Type B pancreatic cell (in vitro differentiated cells): ENCODE measurements at places on chromosomes 1 and 21.

DNA sequence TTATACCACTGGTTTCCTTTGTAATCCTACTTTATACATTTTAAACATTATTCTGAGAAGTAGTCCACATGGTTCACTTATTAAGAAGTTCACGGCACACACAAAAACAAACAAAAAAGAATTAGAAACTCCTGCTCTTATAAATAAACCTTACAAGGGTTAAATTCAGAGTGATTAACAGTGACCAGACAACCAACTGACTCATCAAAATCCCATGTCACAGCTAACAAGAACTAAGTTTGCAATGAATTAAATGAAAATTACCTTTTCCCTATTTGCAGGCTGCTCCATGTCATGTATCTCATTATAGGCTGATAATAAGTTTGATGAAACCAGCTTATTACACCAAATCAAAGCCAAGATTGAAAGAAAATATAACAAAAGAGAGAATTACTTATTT lies 77.5 kb downstream of the PUM1 start:
- DNase-seq: no peak

GRCh38 chr1:228407106-228408040 lies 738 bp upstream of the TRIM11 start:
- no peak for DNase-seq

DNA sequence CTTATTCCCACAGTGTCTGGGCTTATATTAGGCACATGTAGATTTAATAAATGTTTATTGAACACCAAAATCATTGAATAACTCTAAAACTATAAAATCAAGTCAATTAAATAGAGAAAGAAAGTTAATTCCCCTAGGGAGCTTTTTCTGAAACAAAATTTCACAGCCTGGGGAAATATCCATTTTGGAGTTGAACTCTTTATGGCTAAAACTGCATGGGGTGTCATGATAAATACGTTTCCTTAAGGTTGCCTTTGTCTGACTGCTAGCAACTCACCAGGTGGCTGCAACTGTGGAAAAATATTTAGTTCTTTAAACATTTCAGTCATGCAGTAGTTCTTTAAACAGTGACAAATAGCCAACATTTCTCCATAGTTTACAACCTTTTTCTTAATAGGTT lies 496.1 kb downstream of the LRRIQ3 start:
- no peak for DNase-seq

DNA sequence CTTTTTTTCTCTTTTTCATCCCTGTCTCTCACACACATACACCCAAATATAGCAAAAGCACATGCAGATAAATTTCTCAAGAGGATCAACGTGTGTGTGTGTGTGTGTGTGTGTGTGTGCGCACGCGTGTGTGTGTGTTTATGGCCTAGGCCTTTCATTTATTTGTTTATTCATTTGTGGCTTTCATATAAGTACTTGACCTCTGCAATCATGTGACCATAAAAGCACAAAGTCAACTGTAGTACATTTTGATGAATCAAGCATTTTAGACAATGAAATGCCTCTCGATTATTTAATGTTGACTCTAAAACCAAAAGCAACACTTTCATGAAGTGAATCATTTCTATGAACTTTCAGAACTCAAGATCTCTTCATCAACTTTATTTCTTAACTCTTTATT lies 194.1 kb upstream of the ADGRL2 start:
- DNase-seq: no peak

GRCh38 chr1:182786223-182786994 lies 3.2 kb upstream of the NPL start:
- DNase-seq: no peak

DNA sequence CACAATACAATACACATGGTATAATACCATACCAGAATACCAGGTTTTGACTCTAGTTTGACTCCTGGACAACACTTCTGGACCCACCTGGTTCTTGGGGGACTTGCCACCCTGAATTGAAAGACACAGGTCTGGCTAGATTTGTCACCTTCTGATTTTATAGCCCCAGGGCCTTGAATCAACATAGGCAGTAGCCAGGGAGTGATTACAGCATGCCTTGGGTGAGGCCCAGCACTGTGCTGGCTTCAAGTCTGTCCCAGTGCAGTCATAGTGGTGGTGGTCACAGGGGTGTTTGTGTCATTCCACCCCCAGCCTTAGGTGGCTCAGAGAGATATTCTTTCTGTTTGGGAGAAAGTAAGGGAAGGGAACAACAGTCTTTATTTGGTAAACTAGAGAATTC lies 23.3 kb upstream of the SNX7 start:
- DNase-seq: no peak

DNA sequence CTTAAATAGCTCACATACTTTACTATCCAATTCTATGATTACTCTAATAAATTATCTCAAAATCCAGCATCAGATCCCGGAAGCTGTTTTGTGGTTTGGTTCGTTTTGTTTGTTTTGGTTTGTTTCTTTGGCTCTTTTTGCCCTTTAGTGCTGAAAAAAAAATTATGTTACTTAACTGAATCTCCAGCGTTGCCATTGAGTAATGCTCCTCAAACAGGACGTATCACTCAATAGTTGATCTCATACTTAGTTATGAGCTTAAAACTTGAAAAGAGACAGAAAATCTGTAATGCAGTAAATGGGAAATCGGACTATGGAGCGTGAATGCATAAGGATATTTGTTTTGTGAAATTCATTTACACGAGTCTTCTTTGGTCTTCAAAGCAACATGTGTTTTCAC lies 533.8 kb upstream of the TMPRSS15 start:
- DNase-seq: no peak

DNA sequence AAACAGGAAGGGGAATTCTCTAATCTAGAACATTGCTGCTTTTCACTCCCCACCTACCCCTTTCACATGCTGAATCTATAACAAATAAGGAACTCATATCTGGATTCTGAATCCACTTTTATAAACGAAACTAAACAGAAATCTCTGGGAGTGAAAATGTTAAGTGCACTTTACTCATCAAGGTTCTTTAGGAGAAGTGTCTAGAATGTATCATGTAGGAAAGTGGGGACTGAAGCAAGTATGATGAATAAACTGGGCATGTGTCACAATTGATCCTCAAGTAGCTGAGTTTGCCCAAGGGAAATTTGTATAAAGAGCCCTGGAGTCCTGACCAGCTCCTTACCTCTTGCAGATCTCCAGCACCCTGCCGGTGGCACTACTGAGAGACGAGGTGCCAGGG lies 19.8 kb downstream of the AVPR1B start:
- no peak for DNase-seq

GRCh38 chr1:210448297-210448892 lies 119.7 kb downstream of the HHAT start:
- no peak for DNase-seq

- no peak for DNase-seq
Observed at GRCh38 chr1:3222042-3222692, 153.2 kb downstream of the PRDM16 start.

- no peak for DNase-seq
Observed at GRCh38 chr21:35981514-35982070, 78.7 kb downstream of the SETD4 start.

- DNase-seq: no peak
Observed at GRCh38 chr1:38396606-38397005, 350.0 kb upstream of the POU3F1 start.

DNA sequence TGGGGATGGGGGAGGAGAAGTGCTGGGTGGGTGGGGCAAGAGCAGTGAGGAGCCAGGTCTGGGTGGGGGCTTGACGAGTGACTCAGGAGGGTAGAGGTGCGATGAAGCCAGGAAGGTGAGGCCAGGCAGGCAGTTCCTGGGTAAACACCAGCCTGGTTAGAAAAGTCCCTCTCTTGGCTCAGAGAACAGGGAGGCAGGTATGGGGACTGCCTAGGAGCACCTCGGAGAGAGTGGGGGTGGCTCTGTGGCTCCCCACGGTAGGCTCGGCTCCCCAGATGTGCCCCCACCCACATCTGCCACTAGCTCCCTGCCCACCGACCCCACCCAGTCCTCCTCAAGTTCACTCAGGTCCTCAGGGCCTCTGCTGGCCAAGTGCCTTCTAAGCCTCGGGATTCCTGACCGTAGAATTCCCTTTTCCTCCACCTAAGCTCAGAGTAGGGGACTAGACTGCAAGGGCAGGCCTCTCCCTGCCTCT lies 1.2 kb downstream of the HSPG2 start:
- no peak for DNase-seq

- DNase-seq: no peak
Observed at GRCh38 chr1:159854116-159854692, 8.3 kb downstream of the VSIG8 start.
